Panc1 (cell line): ENCODE measurements at places on chromosomes 13 and 19. TPM values are rescaled to one million over a fixed set of nuclear protein-coding genes. Genes with fewer than 3 reads are reported as not detected.

- DNase-seq: no peak
Observed at GRCh38 chr13:75687150-75687763, 51.1 kb downstream of the LMO7 start.

GRCh38 chr19:14536926-14537692 is 7.7 kb downstream of the TECR start:
- no peak for DNase-seq

- no peak for DNase-seq
Observed at GRCh38 chr13:92535222-92536006, 691.2 kb upstream of the GPC6 start.

DNA sequence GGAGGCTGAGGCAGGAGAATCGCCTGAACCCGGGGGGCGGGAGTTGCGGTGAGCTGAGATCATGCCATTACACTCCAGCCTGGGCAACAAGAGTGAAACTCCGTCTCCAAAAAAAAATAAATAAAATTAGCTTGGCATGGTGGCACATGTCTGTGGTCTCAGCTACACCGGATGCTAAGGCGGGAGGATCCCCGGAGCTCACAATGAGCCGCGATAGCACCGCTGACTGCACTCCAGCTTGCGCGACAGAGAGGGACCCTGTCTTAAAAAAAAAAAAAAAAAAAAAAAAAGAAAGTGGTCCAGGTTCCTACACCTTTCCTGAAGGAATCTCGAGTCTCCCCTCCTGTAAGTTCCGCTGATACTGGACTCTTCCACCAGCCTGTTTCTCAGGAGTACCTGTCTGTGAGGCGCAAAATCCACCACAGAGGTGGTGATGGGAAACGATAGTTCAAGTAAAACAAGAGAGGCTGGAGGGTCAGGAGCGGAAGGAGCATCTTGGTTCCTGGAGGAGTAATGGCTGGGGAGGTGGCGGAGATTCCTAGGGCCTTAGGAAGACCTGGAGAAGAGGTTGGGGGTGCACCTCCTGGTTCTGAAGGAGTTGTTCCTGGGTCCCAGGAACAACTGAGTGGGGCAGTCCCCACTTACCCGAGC is 471 bp downstream of the FUT1 start:
- DNase-seq: no peak

GRCh38 chr19:38727868-38728660 is 16.2 kb downstream of the CAPN12 start:
- no peak for DNase-seq

DNA sequence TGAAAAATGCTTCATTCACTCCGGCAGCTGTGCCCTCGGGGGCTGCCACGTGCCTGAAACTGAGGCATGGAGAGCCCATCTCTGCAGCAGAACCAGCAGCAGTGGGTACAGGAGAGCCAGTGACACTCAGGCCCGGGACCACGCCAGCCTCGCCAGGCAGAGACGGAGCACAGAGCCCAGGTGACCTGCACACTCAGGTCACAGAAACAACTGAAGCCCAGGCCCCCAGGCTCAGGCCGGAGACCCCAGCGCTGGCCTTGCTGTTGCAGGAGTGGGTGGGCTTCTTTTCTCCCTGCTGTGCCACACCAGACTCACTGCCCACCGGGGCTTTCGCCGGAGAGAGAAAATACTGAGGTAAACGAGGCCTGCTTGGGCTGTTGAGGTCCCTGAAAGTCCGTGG is 117.3 kb downstream of the SOX1 start:
- no peak for DNase-seq

GRCh38 chr19:46250076-46250735 is 20.7 kb downstream of the IGFL1 start:
- DNase-seq: no peak

GRCh38 chr19:10562609-10563008 is 3.2 kb downstream of the KRI1 start:
- DNase-seq: no peak

- no peak for DNase-seq
Observed at GRCh38 chr13:101575581-101575980, 123.1 kb downstream of the ITGBL1 start.

DNA sequence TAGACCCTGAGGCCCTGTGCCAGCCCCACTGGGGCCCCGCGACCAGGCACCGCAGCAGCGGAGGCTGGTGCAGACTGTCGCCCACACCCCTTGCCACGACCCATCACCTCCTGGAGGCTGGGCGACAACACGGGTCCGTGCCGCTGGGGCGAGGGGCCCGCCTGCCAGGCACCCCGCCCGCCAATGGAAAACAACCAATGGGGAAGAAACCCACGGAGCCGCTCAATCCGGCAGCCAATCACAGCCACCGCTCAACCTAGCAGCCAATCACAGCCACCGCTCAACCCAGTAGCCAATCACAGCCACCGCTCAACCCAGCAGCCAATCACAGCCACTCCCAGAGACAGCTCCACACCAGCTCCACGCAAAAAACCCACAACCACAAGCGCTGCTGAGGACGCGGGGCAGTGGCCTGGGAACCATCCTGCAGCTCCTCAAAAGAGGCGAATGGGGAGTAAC is 29.7 kb downstream of the GPX4 start:
- no peak for DNase-seq

DNA sequence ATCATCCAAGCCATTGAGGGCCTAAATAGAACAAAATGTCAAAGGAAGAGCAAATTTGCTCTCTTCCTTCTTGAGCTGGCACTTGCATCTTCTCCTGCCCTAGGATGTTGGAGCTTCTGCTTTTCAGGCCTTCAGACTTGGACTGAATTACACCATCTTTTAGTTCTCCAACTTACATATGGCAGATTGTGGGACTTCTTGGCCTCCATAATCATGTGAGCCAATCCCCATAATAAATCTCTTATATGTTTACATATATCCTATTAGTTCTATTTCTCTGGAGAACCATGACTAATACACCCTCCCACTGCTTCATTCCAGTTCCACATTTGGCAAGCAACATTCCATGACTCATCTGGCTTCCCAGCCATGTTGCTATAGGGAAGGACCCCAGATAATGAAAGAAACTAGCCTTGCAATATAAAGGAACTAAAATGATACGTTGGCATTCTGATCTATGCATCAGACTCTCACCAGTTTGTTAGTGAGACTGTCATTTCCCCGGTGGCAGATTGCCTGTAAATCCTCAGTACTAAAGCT is 11.0 kb upstream of the ACOD1 start:
- DNase-seq: no peak

GRCh38 chr19:3855320-3855719 is 13.5 kb downstream of the ZFR2 start:
- peak; percentile 8 for DNase-seq

GRCh38 chr19:41426952-41427646 is at the start of gene B3GNT8:
Gene B3GNT8, minus strand, starts transcription at chr19:41427374. Its CDS starts 596 bp downstream, at chr19:41426778.
- no peak for DNase-seq

DNA sequence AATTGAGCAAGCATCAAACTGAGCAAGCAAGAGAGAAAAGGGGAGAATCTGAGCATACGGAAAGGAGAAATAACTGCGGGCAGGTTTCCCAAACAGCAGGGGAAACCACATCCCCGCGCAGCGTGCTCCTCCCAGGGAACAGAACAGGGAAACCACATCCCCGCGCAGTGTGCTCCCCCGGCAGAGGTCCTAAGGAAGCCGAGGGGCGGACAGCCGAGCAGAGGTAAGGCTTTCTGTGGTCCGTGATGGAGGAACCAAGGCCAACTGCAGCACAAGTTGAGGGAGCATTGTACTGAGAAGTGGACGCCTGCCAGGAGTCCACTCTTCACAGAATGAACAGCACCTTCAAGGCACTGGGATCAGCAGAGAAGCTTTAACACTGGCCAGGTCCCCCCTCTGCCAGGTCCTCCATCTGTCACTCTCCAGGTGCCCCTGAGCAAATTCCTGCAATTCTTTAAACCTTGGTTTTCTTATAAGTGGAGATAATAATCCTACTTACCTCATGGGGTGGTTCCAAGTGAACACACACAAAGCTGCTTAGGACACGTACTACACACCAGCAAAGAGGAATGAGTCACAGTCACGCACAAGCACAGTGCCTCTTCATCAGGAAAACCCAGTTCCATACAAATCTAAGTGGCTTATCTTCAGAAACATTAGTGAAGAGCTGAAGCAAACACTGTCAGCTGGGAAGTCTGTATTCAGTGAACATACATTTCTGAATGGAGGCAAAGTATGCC is 23.0 kb upstream of the LAMP1 start:
- DNase-seq: no peak

DNA sequence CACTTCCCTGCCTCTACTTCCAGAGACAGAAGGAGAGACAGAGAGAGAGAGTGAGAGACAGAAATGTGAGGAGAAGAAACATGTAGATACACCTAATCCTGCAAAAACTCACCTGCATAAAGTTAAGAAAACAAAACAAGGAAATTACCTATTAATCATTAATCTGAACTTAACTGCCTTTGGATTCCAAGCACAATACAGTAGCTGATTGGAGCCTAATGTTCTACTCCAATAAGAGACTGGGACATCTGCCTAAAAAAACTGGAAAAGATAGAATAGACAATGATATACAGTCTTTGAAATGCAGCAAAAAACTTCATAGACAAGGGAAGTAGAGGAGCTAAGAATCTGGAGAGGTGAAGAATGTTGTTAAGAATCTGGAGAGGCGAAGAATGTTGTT is 910.2 kb upstream of the SLC10A2 start:
- no peak for DNase-seq

GRCh38 chr19:18481505-18482222 is 40.2 kb downstream of the ELL start:
- no peak for DNase-seq

GRCh38 chr19:46840498-46840942 is 10.1 kb downstream of the AP2S1 start:
- no peak for DNase-seq

- no peak for DNase-seq
Observed at GRCh38 chr19:2446381-2446780, 10.4 kb downstream of the LMNB2 start.

DNA sequence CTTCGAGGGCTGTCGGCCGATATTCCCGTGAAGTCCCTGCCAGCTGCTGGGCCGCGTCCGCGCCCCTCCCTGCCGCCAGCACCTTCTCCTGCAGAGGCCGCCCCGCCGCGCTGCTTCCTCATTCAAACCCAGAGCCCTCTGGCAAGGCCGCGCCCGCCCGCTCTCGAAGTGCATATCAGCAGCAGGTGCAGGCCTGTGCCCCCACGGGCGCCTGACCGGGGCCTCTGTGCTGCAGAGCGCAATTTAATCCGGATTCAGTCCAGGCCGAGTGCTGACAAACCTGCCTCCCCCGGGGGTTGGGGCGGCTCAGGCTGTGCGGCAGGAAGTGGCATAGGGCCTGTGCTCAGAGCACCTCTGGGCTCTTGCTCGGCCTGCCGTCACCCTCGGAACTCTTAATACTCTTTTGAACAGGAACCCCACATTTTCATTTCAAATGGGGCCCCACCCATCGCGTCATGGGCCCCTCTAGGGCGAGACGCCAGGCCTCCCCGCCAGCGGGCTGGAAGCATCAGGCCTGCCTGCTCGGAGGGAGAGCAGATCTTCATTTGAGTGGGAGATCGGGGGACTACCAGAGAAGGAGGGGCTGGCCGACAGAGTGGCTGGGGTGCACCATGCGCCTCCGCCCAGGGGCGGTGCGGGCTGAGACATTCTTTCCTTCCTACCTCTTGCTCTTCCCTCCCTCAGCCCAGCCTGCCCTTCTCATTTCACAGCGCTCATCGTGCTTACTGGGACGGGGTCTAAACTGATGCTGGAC is 125.7 kb downstream of the TNFRSF19 start:
- DNase-seq: no peak

GRCh38 chr13:61685682-61686012 is 270.0 kb upstream of the PCDH20 start:
- no peak for DNase-seq

GRCh38 chr19:38506723-38507550 is 73.4 kb downstream of the RYR1 start:
- peak; percentile 100 for DNase-seq

GRCh38 chr13:51551416-51551815 is 32.8 kb upstream of the WDFY2 start:
- no peak for DNase-seq

- no peak for DNase-seq
Observed at GRCh38 chr13:29496241-29496712, 99.2 kb downstream of the SLC7A1 start.

- DNase-seq: no peak
Observed at GRCh38 chr13:80712026-80712425, 371.1 kb upstream of the SPRY2 start.

- DNase-seq: no peak
Observed at GRCh38 chr13:76730220-76730619, 156.0 kb downstream of the KCTD12 start.

- no peak for DNase-seq
Observed at GRCh38 chr19:5445561-5446055, 9.6 kb upstream of the ZNRF4 start.

GRCh38 chr19:52227980-52228379 is 38.1 kb downstream of the PPP2R1A start:
- DNase-seq: no peak

DNA sequence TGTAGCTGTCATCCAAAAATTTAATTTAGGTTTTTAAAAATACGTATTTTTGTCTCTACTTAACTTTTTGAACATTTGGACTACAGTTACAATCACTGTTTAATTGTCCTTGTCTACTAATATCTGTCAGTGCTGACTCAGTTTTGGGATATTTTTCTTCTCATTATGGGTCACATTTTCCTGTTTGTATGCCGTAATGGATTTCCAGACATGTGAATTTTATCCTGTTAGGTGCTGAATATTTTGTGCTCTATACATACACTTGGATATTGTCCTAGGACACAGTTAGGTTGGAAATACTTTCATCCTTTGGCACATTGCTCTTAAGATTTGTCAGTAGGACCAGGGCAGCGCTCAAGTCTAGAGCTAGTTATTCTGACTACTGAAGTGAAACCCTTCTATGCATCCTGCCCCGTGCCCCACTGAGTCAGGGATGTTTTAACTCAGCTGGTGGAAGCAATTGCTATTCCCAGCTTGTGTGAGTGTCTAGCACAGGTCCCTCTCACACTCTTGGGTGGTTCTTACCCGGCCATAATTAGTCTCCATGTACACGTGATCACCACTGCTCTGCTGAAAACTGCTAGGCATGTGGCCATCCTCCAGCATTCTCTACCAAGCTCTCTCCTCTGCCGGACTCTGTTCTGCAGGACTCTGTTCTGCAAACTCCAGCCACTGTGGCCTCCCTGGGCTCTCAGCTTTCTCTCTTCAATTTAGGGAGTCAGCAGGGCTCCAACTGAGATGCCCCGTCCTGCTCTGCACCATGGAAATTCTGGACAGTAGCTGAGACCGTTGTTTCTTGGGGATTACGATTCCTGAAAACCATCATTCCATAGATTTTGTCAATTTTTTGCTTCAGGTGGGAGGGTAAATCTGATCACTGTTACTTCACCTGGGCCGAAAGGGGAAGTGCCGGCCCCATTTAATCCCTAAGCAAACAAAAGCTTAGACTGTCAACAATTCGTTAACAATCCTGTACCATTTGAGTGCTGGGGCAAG is 11.1 kb downstream of the PROZ start:
- DNase-seq: no peak

- DNase-seq: no peak
Observed at GRCh38 chr19:7515110-7515644, 726 bp upstream of the ZNF358 start.

The NXNL1 gene
- total RNA-seq: not detected

The MTUS2 gene
- 0.05 TPM for total RNA-seq

The ANGPTL8 gene
- not detected for total RNA-seq

The TARM1 gene
- total RNA-seq: not detected

The C2CD4C gene
- 13.6 TPM for total RNA-seq

The ERICH6B gene
- total RNA-seq: not detected

The FCER2 gene
- total RNA-seq: 0.15 TPM

The ZGLP1 gene
- total RNA-seq: 1.3 TPM

The CEACAM3 gene
- total RNA-seq: not detected

The CERS4 gene
- total RNA-seq: 11.6 TPM

The BRME1 gene
- 6.5 TPM for total RNA-seq

The PCDH17 gene
- total RNA-seq: 0.26 TPM

The CCDC8 gene
- total RNA-seq: 5.4 TPM

The SYNGR4 gene
- total RNA-seq: 0.39 TPM

The DIRAS1 gene
- 18.5 TPM for total RNA-seq

The COL4A2 gene
- 3.0 TPM for total RNA-seq

The KIR2DL1 gene
- not detected for total RNA-seq

The NBEA gene
- total RNA-seq: 3.3 TPM
